ENCODE measurements at places on chromosomes 4 and X. TPM values are rescaled to one million over a fixed set of nuclear protein-coding genes. Genes with fewer than 3 reads are reported as not detected.

The NUP62CL gene
- not detected for total RNA-seq

The GBA3 gene
- total RNA-seq: not detected

The CYLC1 gene
- not detected for total RNA-seq

The PABPC5 gene
- 1.2 TPM for total RNA-seq
